Heart left ventricle (tissue), 16 donors: ENCODE measurements at places on chromosomes 2 and 18. TPM values are rescaled to one million over a fixed set of nuclear protein-coding genes. Genes with fewer than 3 reads are reported as not detected.
A peak's percentile ranks its signal among the peaks of the same experiment; 100 is the strongest.

DNA sequence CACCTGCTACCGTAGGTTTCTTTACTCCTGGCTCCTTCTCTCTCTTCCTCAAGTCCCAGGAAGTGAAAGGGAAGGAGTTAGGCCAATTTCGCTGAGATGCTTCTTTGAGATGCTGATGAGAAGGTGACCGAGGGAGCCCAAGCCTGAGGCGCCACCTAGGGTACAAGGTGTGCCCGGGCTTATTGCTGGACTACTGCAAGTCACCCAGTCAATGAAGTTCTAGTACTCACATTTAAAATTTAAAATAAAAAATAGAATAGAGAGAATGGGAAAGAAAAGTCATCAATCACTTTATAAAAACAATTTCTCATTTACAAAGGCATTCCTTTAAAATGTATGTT is 45.3 kb downstream of the ACAA2 start:
- no peak for DNase-seq

DNA sequence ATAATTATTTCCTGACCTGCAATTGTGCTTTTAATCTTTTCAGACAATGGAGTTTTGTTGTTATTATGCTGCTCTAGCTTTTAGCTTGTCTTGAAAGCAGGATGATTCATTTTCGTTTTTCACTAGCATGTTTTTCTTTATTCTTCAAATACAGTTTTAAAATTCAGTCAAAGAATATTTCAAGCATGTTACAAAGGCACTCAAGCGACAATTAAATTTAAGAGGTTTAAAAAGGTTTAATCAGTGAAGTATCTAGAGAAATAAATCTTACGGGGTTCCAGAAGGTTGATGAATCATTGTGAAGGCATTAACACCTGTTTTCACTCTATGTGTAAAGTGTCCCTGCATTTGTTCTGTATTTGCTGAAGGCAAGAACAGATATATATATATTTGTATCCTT is 390.7 kb upstream of the TMEFF2 start:
- no peak for DNase-seq

DNA sequence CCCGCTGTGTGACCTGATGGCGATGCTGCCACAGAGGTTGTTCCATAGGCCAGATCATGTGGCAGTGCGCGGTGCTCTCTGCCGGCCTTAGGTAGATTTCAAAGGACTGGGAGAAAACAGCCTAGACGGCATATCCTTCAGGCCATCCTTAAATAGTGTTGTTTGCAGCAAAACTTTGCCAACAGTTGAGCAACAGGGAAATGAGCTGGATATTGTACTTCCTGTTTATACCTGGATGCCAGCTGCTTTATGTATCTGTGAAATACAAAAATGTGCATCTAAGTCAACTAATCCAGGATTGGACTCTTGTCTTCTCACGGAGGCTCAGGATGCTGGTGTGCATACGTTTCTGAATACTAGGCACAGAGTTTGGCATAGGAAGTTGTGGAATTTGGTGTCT is 107.1 kb downstream of the EML6 start:
- DNase-seq: no peak

The BMP10 gene
- not detected for total RNA-seq

DNA sequence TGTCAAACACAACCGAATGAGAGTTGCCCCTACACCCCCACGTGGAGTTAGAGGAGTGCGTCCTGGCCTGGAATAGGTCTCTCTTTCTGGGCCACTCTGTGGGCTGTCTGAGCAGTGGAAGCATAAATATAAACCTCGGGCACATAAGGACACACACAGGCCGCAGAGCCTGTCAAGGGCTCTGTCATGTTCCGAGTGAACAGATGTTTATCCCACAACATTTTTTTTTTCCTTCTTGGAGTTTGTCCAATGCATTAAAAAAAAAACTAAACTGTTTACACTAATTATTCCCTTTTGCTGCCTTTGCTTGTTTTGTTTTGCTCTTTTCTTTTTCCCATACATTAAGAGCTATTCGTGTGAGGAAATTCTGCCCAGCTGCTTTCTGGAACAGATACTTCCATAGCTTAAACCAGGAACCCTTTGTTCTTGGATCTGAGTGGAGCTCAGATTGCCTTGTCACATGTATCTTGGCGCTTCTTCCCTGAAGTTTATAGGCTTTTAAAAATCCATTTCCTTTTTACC is 228.3 kb upstream of the FOSL2 start:
- peak; percentile 30 for DNase-seq

DNA sequence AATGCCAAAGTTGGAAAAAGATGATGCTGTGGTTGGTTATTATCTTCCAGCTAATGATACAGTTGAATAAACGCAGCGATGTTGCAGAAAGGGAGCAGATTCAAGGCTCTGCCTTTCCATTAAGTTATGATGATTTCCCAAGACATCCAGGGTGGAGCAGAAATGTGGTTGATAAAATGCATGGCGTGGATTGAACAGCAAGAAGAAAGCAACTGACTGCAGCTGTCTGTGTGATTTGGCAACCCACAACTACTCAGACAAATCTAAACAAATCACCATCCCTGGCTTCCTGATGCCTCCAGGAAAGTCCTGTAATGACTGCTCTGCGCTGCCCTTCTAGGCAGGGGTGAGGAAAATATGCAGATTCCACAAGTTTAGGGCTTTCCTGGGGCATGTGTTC is 166.3 kb downstream of the NRP2 start:
- DNase-seq: no peak
